ENCODE measurements at places on chromosomes 1 and 21. TPM values are rescaled to one million over a fixed set of nuclear protein-coding genes. Genes with fewer than 3 reads are reported as not detected.

GRCh38 chr1:192311281-192311680, 5.5 kb upstream of the RGS21 start:
- H3K4me3 ChIP-seq, result no peak overlapping the region
- no peaks in the 10 kb centered on the region for H3K36me3 ChIP-seq
- H3K27ac ChIP-seq, result no peak overlapping the region
- DNase-seq, result peak; percentile 5

GRCh38 chr1:114339379-114339778, 171.6 kb downstream of the TRIM33 start:
- H3K4me1 ChIP-seq, result no peaks in the 10 kb centered on the region
- no peak overlapping the region for H3K4me3 ChIP-seq
- no peaks in the 10 kb centered on the region for H3K36me3 ChIP-seq
- H3K27me3 ChIP-seq, result peaks cover 2% of the 10 kb centered on the region

GRCh38 chr1:93427656-93428055, 20.3 kb upstream of the FNBP1L start:
- H3K4me3 ChIP-seq, result no peak overlapping the region
- H3K36me3 ChIP-seq, result no peaks in the 10 kb centered on the region
- no peaks in the 10 kb centered on the region for H3K27me3 ChIP-seq
- H3K4me1 ChIP-seq, result no peaks in the 10 kb centered on the region

DNA sequence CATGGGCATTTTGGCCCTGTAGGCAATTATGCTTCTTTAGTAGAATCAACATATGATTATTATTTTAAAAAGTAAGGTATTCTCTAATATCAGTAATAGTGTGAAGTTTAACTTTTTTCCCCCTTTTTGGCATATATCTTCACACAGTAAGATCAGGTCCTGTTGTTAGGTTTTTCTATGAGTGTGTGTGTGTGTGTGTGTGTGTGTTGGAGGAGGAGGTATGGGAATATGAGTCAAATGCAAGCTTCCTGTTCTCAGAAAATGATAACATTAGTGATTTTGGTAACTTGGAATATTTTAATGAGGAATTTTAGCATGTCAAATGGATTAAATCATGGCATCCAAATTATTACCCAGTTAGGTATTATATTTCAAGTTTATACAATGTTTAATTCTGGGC, 65.8 kb upstream of the BCL10 start:
- H3K36me3 ChIP-seq, result peaks cover 30% of the 10 kb centered on the region
- H3K27me3 ChIP-seq, result no peaks in the 10 kb centered on the region
- H3K27ac ChIP-seq, result peak overlapping the region; percentile 80
- H3K4me1 ChIP-seq, result peaks cover 71% of the 10 kb centered on the region
- peak; percentile 48 for DNase-seq
- H3K4me3 ChIP-seq, result no peak overlapping the region

- H3K27ac ChIP-seq, result no peak overlapping the region
- no peaks in the 10 kb centered on the region for H3K4me1 ChIP-seq
- peaks cover 22% of the 10 kb centered on the region for H3K27me3 ChIP-seq
- no peaks in the 10 kb centered on the region for H3K36me3 ChIP-seq
- no peak for DNase-seq
- H3K4me3 ChIP-seq, result no peak overlapping the region
Observed at GRCh38 chr1:67324068-67324467, 16.4 kb downstream of the IL12RB2 start.

- H3K36me3 ChIP-seq, result no peaks in the 10 kb centered on the region
- H3K4me3 ChIP-seq, result no peak overlapping the region
- H3K27me3 ChIP-seq, result no peaks in the 10 kb centered on the region
- H3K27ac ChIP-seq, result no peak overlapping the region
- H3K4me1 ChIP-seq, result no peaks in the 10 kb centered on the region
Observed at GRCh38 chr1:76015478-76016103, 59.0 kb upstream of the ST6GALNAC3 start.

- H3K36me3 ChIP-seq, result no peaks in the 10 kb centered on the region
- H3K4me1 ChIP-seq, result peaks cover 14% of the 10 kb centered on the region
- H3K4me3 ChIP-seq, result peak overlapping the region; percentile 51
- no peaks in the 10 kb centered on the region for H3K27me3 ChIP-seq
Observed at GRCh38 chr1:186974774-186975181, 146.0 kb downstream of the PLA2G4A start.

GRCh38 chr1:156048663-156049258, 4.8 kb downstream of the UBQLN4 start:
- H3K27me3 ChIP-seq, result no peaks in the 10 kb centered on the region
- H3K27ac ChIP-seq, result no peak overlapping the region
- H3K4me1 ChIP-seq, result no peaks in the 10 kb centered on the region
- H3K36me3 ChIP-seq, result no peaks in the 10 kb centered on the region
- H3K4me3 ChIP-seq, result no peak overlapping the region

GRCh38 chr1:20721117-20722061, 3.6 kb upstream of the KIF17 start:
- no peaks in the 10 kb centered on the region for H3K4me1 ChIP-seq
- no peak for DNase-seq
- no peaks in the 10 kb centered on the region for H3K27me3 ChIP-seq
- H3K27ac ChIP-seq, result no peak overlapping the region
- no peak overlapping the region for H3K4me3 ChIP-seq

- peaks cover 16% of the 10 kb centered on the region for H3K4me1 ChIP-seq
- no peak for DNase-seq
- H3K36me3 ChIP-seq, result no peaks in the 10 kb centered on the region
- H3K27me3 ChIP-seq, result peaks cover 11% of the 10 kb centered on the region
- H3K27ac ChIP-seq, result no peak overlapping the region
- no peak overlapping the region for H3K4me3 ChIP-seq
Observed at GRCh38 chr1:41433501-41433900, 51.0 kb downstream of the EDN2 start.

DNA sequence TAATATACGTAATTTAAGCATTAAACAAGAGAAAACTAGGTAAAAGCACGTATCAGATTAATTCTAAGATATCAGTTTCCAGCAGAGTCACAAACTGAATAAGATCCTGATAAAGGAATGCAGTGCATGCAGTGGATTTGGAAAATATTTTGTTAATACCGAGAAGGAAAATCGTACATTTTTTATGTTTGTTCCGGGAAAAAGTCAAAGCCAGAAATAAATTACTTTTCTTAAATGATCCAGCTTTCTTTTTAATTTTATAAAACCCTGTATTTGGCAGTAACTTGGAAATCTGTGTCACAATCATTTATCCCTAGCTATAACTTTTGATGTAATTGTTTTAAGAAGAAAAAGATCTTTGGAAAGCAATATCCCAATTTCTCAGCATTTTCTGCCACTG, 955 bp downstream of the PALMD start:
- H3K27me3 ChIP-seq, result no peaks in the 10 kb centered on the region
- peaks cover 46% of the 10 kb centered on the region for H3K4me1 ChIP-seq
- H3K27ac ChIP-seq, result no peak overlapping the region
- H3K36me3 ChIP-seq, result no peaks in the 10 kb centered on the region

DNA sequence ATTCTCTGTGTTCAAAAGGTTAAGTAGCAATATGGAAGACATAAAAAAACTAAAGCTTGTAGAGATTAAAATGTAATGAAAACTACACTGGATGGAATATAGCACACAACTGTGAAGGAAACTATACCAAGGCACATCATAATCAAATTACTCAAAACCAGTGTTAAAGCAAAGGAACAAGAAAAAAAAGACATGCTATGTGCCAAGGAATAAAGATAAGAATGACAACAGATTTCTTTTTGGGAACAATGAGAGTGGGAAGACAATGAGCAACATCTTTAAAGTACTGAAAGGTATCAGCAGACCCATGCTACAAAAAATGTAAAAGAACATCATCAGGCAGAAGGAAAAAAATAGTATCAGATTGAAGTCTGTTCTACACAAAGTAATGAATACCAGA, 157.8 kb downstream of the VPS13D start:
- H3K27me3 ChIP-seq, result no peaks in the 10 kb centered on the region
- H3K36me3 ChIP-seq, result peaks cover 65% of the 10 kb centered on the region
- no peak overlapping the region for H3K27ac ChIP-seq
- DNase-seq, result no peak
- no peak overlapping the region for H3K4me3 ChIP-seq

- DNase-seq, result peak; percentile 89
- no peak overlapping the region for H3K27ac ChIP-seq
- H3K36me3 ChIP-seq, result no peaks in the 10 kb centered on the region
- H3K4me3 ChIP-seq, result no peak overlapping the region
- no peaks in the 10 kb centered on the region for H3K27me3 ChIP-seq
Observed at GRCh38 chr1:234206651-234207284, 166.5 kb upstream of the COA6 start.

DNA sequence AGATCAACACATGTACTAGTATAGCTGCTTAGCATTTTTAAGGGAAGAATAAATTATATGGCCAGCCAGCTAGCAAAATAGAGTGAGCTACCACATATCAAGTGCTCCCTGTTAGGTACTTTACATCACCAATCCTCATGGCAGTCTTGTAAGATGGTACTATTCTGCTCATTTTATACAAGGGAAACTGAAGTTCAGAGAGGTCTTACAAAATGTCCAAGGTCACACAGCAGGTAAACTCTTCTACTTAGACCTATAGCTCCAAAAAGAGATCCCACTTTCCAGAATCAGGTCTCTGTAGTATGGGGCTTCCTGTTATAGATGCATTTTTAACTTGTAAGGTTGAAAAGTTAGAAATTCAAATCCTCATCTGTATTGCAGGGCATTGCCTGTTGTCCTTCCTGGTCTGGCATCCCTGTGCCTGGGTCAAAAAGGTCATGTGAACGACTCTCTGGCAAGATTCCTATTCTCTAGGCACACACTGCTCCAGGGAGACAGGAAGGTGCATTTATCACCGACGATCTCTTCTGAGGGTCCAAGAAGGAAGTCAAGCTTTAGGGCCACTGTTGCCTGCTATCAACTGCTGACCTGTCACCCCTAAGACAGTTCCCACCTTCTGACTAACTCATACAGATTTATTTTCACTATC, 41.1 kb downstream of the TRIT1 start:
- peaks cover 61% of the 10 kb centered on the region for H3K36me3 ChIP-seq
- no peak overlapping the region for H3K27ac ChIP-seq
- DNase-seq, result no peak
- no peak overlapping the region for H3K4me3 ChIP-seq
- peaks cover 15% of the 10 kb centered on the region for H3K4me1 ChIP-seq

GRCh38 chr1:243964915-243965314, 86.2 kb upstream of the ZBTB18 start:
- H3K4me3 ChIP-seq, result no peak overlapping the region
- no peaks in the 10 kb centered on the region for H3K27me3 ChIP-seq
- H3K4me1 ChIP-seq, result peaks cover 10% of the 10 kb centered on the region
- DNase-seq, result peak; percentile 55
- no peaks in the 10 kb centered on the region for H3K36me3 ChIP-seq
- no peak overlapping the region for H3K27ac ChIP-seq

- no peak for DNase-seq
- no peak overlapping the region for H3K4me3 ChIP-seq
- no peaks in the 10 kb centered on the region for H3K36me3 ChIP-seq
- no peak overlapping the region for H3K27ac ChIP-seq
Observed at GRCh38 chr1:212139526-212140135, 104.1 kb downstream of the DTL start.

- no peak for DNase-seq
- no peak overlapping the region for H3K4me3 ChIP-seq
- no peak overlapping the region for H3K27ac ChIP-seq
- no peaks in the 10 kb centered on the region for H3K27me3 ChIP-seq
- no peaks in the 10 kb centered on the region for H3K36me3 ChIP-seq
Observed at GRCh38 chr1:3430820-3431219, 23.6 kb upstream of the ARHGEF16 start.

- DNase-seq, result no peak
- peak overlapping the region; percentile 17 for H3K4me3 ChIP-seq
- no peaks in the 10 kb centered on the region for H3K27me3 ChIP-seq
Observed at GRCh38 chr1:179177615-179178014, 51.9 kb downstream of the ABL2 start.

DNA sequence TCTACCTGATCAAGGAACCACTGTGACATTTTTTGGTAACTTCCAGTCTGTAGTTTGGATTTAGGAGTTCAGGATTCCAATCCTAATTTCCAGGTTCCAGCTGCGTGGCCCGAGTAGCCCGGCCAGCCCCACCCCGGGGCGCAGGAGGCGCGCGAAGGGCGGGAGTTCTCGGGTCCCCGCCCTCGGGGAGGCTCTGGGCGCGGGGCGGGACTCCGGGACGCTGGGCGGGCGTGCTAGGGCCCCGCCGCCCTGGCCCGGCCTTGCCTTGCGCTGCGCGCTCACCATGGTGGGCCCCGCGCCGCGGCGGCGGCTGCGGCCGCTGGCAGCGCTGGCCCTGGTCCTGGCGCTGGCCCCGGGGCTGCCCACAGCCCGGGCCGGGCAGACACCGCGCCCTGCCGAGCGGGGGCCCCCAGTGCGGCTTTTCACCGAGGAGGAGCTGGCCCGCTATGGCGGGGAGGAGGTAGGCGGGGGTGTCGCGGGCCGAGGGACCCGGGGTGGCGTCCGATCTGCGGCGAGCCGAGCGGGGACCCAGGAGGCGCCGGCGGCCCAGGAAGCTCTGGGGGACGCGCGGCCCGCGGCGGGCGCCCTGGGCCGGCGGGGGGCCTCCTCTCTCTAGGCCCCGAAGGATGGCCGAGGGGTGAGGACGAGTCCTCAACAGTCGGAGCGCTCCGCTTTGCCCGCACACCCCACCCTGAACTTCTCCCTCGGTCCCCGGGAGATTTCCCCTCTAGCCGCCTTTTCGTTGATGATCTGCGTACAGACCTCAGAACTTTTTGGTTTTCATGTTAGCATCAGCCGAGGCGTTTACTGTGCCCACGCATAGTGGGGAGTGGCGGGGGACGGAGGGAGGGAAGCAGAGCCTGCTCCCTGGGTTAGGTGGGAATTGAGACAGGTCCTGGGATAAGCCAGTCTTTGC, at the start of gene NENF:
NENF (plus strand) TSS at position 260 of the 916 bp plus-strand sequence; CDS start at position 284, 24 bp downstream.
- no peaks in the 10 kb centered on the region for H3K36me3 ChIP-seq
- peaks cover 18% of the 10 kb centered on the region for H3K4me1 ChIP-seq
- peak within 1 kb of the TSS; percentile 31 for H3K27ac ChIP-seq
- no peaks in the 10 kb centered on the region for H3K27me3 ChIP-seq
- DNase-seq, result peak; percentile 97

DNA sequence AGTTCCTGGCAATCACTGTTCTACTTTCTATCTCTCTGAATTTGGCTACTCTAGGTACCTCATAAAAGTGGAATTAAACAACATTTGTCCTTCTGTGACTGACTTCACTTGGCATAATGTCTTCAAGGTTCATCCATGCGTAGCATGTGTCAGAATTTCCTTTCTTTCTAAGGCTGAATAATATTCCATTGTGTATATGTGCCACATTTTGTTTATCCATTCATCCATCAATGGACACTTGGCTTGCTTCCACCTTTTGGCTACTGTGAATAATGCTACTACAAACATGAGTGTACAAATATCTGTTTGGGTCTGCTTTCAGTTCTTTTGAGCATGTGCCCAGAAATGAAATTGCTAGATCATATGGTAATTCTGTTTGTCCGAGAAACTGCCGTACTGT, 14.7 kb downstream of the CACHD1 start:
- H3K27ac ChIP-seq, result no peak overlapping the region
- H3K4me3 ChIP-seq, result no peak overlapping the region
- DNase-seq, result no peak
- H3K27me3 ChIP-seq, result no peaks in the 10 kb centered on the region
- no peaks in the 10 kb centered on the region for H3K4me1 ChIP-seq

The TNFRSF25 gene
- 5.6 TPM for total RNA-seq

The NAXE gene
- total RNA-seq, result 68.7 TPM

The ST6GALNAC3 gene
- total RNA-seq, result not detected

The XPR1 gene
- 15.6 TPM for total RNA-seq

The MAGI3 gene
- total RNA-seq, result 7.2 TPM

The TMEM125 gene
- not detected for total RNA-seq

The CTSE gene
- not detected for total RNA-seq

The OLFML2B gene
- 1.4 TPM for total RNA-seq

The F13B gene
- not detected for total RNA-seq

The KTI12 gene
- total RNA-seq, result 8.3 TPM

The FAM3B gene
- not detected for total RNA-seq

The LENEP gene
- total RNA-seq, result not detected

The FAM163A gene
- total RNA-seq, result not detected

The RRP15 gene
- 5.4 TPM for total RNA-seq

The KRTAP7-1 gene
- not detected for total RNA-seq

The TRIM67 gene
- not detected for total RNA-seq

The OR2T35 gene
- not detected for total RNA-seq

The ACTL8 gene
- total RNA-seq, result not detected
